ENCODE measurements at places on chromosomes 16 and 17.
A peak's percentile ranks its signal among the peaks of the same experiment; 100 is the strongest.

DNA sequence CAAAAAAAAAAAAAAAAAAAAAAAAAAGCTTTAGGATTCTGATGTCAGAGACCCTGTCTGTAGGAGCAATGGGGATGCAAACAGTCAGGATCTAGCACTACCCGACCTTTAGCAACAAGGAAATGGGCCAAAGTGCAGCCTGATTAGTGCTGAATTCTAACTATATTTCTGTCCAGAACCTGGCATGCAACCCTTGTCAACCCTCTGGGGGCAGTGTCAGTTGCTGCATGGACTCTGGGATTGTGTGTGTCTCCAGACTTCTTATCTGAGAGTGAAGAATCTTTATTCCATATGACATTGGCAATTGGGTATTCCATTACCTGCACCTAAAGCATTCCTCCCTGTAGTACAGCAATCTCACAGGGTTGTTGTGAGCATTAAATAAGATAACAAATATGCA, 120.3 kb upstream of the CRHR1 start:
- no peak for DNase-seq

GRCh38 chr17:45432405-45433158, at the start of gene ARHGAP27:
TSS of gene ARHGAP27 (minus strand) at chr17:45432870. CDS start at chr17:45430279, 2,591 bp downstream.
- no peak for DNase-seq

DNA sequence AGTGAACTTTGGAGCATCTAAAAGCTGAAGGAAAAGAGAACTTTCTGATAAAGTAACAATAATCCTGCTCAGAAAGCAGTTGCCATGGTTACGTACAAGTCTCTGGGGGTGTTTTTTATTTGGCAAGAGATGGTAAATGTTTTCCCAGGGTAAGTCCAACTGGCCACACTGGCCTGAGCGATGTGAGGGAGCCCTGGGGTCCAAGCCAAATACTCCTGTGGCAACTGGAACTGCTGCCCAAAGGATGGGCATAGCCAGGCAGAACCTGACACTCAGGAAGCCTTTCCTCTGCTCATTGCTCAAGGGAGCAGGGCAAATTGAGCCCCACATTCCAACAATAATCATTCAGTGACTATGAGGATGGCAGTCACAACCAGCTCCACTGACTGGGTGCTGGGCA, 26.8 kb upstream of the WSCD1 start:
- DNase-seq: no peak

DNA sequence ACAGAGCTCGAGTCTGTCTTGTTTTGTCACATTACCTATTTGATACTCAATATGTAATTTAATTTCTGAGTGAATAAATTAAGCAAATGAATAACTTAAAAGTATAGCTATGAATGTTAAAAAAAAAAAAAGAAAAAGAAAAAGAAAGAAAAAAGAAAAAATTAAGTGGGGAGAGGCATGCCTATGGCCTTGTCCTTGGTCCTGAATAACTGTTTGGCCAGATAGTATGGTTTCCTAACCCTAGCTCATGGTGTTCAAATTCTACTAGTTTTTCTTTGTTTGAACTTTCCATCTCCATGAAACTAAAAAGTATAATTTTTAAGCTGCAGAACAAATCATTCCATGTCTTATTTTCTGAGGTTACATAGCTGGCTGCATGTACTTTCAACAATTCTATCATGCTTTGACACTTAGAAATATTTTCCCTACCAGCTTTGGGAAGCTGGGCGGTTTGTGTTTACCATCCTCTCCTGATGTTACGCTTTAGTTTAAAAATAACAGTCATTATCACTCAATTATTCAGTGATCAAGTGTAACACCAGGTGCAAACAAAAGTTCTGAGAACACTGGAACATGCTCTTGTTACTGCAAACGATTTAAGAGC, 31.8 kb downstream of the TOX3 start:
- DNase-seq: no peak

- no peak for DNase-seq
Observed at GRCh38 chr16:13120557-13120956, 219.2 kb downstream of the SHISA9 start.

GRCh38 chr16:2180962-2181923, 15.2 kb downstream of the CASKIN1 start:
- no peak for DNase-seq

- no peak for DNase-seq
Observed at GRCh38 chr16:2465653-2466415, 5.3 kb upstream of the NTN3 start.

DNA sequence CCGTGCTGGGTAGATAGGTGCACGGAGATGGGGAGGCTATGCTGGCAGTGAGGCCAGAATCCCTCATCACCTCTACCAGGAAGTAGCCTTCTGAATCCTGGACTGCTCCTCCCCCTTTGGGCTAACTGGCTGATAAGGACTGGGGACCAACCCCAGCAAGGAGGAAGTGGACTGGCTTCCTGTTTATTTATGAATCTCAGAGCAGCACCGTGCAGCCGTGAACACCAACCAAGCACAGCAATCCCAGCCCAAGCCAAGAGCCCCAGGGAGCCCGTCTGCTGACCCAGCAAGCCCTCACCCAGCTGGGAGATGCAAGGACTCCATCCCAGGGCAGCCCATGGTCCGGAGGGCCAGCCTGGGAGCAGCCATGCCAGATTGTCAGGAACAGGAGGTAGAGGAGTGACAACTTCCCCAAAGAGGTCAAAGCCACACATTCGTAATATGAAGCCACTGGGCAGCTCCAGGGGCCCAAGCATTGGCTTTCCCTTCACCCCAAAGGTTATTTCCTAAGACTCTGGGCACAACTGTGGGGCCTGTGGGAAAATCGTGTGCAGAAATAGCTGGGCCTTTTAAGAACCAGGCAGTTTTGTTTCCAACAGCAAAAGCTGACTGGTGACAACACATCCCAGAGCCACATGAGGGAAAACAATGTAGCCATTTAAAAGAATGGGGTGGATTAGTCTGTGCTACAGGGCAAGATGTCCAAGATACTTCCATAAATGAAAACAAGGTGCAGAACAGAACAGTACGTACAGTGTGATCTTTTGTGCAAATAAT, 23.9 kb downstream of the PHB1 start:
- peak; percentile 14 for DNase-seq

- DNase-seq: no peak
Observed at GRCh38 chr16:54291656-54292487, 5.3 kb upstream of the IRX3 start.

GRCh38 chr16:2090777-2091546, 43.2 kb downstream of the TSC2 start:
- no peak for DNase-seq

GRCh38 chr17:3295632-3296031, 2.5 kb downstream of the OR3A1 start:
- no peak for DNase-seq

- DNase-seq: peak; percentile 70
Observed at GRCh38 chr16:89909777-89910716, 8.6 kb upstream of the MC1R start.

GRCh38 chr16:75682308-75682707, 5.5 kb upstream of the CPHXL2 start:
- DNase-seq: no peak

GRCh38 chr17:8105957-8106398, 12.3 kb downstream of the ALOXE3 start:
- DNase-seq: no peak

DNA sequence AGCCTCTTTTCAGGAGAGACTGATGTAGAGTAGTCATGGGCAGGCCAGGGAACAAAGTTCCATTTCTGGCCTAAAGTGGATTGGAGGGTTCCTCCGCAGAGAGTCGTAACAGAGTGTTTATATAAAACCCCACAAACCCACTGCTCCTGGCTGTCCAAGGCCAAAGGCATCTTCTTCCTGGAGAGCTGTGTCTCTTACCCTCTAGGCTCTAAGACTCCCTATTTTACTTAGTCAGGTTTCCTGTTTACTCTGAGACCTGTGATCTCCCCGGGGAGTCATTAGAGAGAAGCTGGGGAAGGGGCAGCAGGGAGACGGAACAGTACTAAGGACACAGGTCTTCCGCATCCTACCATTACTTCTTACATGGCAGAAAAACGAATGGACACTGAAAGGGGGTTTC, 69.5 kb downstream of the HIC1 start:
- no peak for DNase-seq

DNA sequence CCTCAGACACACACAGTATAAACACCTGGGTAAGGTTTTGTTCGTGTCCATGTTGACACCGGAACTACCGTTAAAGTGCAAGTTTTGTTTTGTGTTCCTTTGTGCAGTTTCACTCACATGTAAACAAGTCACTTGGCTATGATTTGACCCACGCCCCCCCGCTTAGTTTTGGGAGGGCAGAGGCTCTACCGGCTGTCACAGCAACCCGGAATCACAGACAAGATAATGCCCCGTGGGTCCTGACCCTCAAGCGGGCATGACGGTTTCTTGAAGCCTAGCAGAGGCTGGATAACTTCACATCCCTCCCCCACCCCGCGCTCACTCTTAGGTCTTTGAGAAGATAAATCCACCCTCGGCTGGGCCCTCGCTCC, 1.7 kb downstream of the RASD1 start:
- no peak for DNase-seq

- no peak for DNase-seq
Observed at GRCh38 chr16:81515281-81515680, 70.7 kb downstream of the CMIP start.

- DNase-seq: no peak
Observed at GRCh38 chr17:51643702-51644490, 383.6 kb downstream of the UTP18 start.

- DNase-seq: no peak
Observed at GRCh38 chr16:2715064-2715463, 5.0 kb downstream of the PRSS27 start.

DNA sequence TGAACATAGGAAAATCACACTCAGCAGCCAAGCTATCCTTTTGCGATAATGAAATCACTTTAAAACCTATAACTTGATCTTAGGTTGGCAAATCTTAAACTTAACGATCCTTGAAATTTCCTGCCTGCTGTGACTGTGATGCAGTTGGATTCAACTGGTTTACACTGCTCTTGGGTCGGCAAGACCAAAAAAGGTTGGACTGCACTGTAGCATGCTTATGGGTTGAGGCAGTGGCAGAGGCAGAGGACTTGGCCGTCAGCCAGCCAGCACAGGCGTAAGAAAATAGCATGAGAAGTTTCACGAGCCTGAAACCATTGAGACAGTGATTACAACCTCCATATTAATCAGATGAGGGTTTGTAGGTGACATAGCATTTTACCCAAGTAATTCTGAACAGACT, 21.4 kb downstream of the WSB1 start:
- no peak for DNase-seq

GRCh38 chr16:75420987-75421819, 12.1 kb downstream of the CFDP1 start:
- DNase-seq: peak; percentile 25

- DNase-seq: no peak
Observed at GRCh38 chr16:53952215-53953208, 248.6 kb downstream of the FTO start.

- no peak for DNase-seq
Observed at GRCh38 chr16:75924397-75924796, 198.1 kb upstream of the CPHXL start.

- peak; percentile 36 for DNase-seq
Observed at GRCh38 chr17:75346906-75347305, 57.7 kb upstream of the SLC25A19 start.

DNA sequence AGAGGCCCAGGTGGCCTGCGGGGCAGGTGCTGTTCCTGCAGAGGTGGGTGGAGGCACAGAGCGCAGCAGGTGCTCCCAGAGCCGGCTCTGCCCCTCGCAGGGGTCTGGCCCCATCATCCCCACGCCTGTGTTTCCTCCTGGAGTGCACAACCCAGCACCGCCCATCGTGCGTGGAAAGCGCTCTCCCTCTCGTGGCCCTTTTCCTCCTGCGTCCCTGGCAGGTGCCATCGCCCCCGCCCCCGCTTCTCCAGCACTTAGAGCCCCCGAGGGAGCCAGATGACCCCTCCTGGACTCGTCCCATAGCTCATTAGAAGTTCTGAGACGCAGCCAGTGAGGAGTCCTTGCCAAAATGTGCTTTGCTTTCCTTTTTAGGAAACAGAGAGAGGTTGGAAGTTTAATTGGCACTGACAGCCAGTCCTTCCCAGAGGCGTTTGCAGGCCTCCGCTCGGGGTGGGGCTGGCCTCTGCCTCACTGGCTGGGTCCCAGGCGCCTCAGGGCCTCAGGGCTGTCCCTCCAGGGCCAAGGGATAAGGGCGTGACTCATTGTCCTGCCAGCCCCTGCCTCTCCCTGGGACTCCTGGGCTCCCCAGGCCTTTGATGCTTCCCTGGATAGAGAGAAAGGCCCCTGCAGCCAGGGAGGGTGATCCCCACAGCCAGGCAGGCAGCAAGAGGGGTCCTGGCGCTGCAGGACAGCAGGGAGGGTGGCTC, 32.2 kb upstream of the CHMP6 start:
- no peak for DNase-seq

GRCh38 chr16:58211245-58211644, 13.3 kb upstream of the CSNK2A2 start:
- no peak for DNase-seq

DNA sequence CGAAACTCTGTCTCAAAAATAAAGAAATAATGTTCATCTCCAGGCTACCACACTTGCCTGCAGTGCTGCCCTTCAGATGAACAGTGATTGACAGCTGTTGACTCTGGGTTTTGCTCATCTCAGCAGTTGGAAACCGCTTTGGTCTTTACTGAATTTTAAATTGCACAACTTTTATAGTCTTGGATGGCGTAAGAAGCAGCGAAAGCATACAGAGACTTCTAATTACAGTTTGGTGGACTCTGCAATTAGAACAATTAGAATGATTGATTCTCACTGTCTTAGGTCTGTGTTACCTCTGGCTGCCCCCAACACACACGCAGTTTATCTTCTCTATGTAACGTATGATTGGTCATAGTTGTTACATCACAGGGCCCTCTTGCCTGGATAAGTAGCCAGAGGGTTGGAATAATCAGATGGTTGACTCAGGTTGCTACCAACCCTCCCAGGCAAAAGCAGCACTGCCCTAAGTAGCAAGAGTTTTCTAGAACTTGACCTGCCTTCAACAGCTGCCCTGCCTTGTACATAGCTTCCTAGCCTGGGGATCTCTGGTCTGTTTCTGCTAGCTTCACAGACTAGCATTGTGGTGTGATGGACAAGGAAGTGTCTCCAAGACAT, 1.9 kb upstream of the NAT9 start:
- no peak for DNase-seq

GRCh38 chr16:51756447-51757123, 605.5 kb upstream of the SALL1 start:
- no peak for DNase-seq

GRCh38 chr16:85522842-85523601, 90.1 kb upstream of the GSE1 start:
- DNase-seq: no peak

- no peak for DNase-seq
Observed at GRCh38 chr16:90047714-90048346, 28.6 kb upstream of the DBNDD1 start.

- no peak for DNase-seq
Observed at GRCh38 chr17:73284906-73285602, 23.4 kb upstream of the CPSF4L start.
